Thymus (tissue), 14 donors: ENCODE measurements at places on chromosomes 6 and 20. TPM values are rescaled to one million over a fixed set of nuclear protein-coding genes. Genes with fewer than 3 reads are reported as not detected.

- H3K27me3 ChIP-seq: no peaks in the 10 kb centered on the region
- H3K4me1 ChIP-seq: no peaks in the 10 kb centered on the region
- no peaks in the 10 kb centered on the region for H3K36me3 ChIP-seq
Measured at GRCh38 chr20:53515749-53516148, 77.9 kb downstream of the ZNF217 start.

TAP2 gene
- 29.7 TPM for total RNA-seq

DNA sequence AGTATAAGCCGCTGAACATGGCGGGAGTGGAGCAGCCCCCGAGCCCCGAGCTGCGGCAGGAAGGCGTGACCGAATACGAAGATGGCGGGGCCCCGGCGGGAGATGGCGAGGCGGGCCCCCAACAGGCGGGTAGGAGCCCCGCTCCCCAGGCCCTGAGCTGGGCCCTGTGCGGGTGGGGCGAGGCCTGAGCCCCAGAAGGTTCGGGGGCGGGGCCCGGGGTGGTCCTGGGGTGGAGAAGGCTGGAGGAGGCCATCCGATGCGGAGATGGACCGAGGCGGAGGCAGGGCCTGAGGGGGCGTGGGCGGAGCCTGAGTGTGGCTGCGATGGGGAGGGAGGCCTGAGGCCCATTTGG is 7.1 kb downstream of the L3MBTL1 start:
- no peak overlapping the region for H3K27ac ChIP-seq
- H3K27me3 ChIP-seq: peaks cover 3% of the 10 kb centered on the region
- peaks cover 4% of the 10 kb centered on the region for H3K4me1 ChIP-seq
- H3K4me3 ChIP-seq: peak overlapping the region; percentile 49

GRCh38 chr6:25178336-25179035 is 100.7 kb upstream of the CARMIL1 start:
- H3K27me3 ChIP-seq: no peaks in the 10 kb centered on the region
- no peak overlapping the region for H3K4me3 ChIP-seq
- H3K36me3 ChIP-seq: no peaks in the 10 kb centered on the region
- peak overlapping the region; percentile 27 for H3K27ac ChIP-seq
- no peak for DNase-seq

DNA sequence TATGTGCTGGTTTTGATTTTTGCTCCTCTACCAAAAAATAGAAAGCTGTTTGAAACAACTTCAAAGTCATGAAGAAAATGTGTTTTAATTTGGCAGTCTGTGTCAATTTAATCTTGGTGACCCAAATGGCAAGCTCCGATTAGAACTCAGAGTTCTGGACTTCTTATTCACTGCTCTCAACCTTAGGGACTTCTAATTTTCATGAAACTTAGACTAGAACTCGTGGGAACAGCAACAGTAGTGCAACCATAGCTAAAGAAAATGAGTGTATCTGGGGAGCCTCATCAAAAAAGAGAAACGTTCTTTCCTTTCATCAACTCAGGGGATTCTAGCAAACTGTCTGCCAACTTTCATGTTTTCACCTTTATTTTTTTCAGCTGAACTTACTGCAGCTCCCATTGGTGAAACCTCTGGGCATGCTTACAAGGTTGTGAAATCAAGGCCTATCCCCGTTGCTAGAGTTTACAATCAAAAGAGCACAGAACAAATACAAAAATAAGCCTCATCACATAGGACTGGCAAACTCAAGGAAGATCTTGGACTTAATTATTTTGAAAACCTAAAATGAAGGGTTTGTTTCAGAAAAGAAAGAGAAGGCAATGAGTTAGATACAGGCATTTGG is 114.0 kb upstream of the HSF2 start:
- no peak overlapping the region for H3K4me3 ChIP-seq
- DNase-seq: no peak
- H3K36me3 ChIP-seq: no peaks in the 10 kb centered on the region
- H3K4me1 ChIP-seq: no peaks in the 10 kb centered on the region

DNA sequence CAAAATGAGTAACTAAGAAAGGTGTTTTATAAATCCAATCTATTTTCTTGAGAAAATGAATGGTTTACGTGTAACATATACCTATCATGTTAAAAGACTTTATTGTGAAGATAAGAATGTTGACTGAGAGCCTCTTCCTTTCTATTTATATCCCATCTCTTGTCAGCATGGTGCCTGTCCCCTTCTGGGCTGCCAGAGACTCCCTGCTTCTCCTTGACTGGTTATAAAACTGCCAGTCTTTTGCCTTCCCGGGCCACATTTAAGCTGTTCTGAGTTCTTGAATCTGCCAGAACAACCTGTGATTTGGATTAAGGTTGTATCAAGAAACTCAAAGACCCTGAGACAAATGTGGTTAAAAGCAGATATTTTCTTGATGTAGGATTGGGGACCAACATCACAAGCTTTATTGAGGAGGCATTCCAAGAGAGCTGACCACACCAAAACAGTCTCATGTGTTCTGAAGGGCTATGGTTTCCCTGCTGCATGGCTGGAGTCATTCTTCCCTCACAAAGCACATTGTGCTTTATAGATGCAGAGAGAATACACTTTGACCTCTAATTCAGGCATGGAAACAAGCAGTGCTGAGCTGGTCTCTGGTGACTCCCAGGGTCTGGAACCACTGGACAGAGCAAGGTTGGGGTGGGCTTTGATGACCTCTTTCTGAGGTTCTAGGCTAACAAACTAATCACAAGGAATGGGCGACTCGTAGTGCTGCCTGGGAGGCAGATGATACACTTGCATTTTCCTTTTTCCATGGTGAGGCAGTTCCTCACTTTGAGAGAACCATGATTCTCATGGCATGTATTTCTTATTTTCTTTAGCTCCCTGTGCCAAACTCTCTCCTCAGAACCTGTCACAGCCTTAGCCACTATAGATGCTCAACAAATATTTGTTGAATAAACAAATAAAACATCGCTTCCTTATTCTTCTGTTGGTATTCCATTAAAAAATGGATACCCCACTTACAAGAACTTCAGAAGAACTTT is 205.0 kb upstream of the PREP start:
- H3K27me3 ChIP-seq: no peaks in the 10 kb centered on the region
- DNase-seq: no peak
- no peaks in the 10 kb centered on the region for H3K36me3 ChIP-seq
- no peak overlapping the region for H3K27ac ChIP-seq

DNA sequence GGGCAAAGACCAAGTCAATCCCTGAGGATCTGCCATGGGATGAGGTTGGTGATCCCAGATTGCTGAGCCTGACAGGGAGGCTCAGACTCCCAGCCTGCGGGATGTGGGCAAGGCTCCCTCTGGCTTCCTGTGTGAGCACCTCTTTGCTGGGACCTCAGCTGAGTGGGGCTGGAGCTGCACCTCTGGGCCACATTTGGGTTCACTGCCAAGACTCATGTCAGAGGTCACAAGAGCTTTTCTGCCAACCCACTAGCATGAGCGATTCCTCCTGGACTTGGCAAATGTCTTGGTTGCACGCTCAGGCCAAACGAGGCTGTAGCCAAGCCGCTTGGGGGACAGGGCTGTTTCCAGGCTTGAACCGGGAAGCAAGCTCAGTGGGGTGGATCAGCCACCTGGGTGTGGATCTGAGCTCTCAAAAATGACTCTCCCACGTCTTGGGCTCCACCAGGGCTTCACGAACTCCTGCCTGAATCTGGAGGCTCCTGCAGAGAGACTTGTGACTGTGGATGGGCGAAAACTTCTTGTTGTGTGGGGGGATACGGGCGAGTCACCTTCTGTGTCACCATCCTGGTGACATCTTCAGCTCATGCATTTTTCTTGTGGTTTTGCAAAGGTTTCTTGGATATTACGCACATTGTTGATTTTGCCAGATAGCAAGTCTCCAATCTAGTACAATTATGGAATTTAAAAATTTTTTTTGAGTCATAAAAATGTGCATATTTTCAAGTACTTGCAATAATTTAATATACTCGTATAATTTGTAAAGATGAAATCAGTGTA is 359.5 kb downstream of the CDH4 start:
- no peak for DNase-seq
- H3K27me3 ChIP-seq: no peaks in the 10 kb centered on the region
- H3K4me3 ChIP-seq: no peak overlapping the region
- no peaks in the 10 kb centered on the region for H3K36me3 ChIP-seq

- peaks cover 3% of the 10 kb centered on the region for H3K36me3 ChIP-seq
- H3K4me1 ChIP-seq: peaks cover 45% of the 10 kb centered on the region
- H3K27me3 ChIP-seq: no peaks in the 10 kb centered on the region
- H3K27ac ChIP-seq: peak within 1 kb of the TSS; percentile 97
- H3K4me3 ChIP-seq: peak within 1 kb of the TSS; percentile 96
Measured at GRCh38 chr20:44651684-44652423, at the start of gene ADA. ADA (minus strand) TSS chr20:44651699; CDS start chr20:44651607, 92 bp downstream.

DNA sequence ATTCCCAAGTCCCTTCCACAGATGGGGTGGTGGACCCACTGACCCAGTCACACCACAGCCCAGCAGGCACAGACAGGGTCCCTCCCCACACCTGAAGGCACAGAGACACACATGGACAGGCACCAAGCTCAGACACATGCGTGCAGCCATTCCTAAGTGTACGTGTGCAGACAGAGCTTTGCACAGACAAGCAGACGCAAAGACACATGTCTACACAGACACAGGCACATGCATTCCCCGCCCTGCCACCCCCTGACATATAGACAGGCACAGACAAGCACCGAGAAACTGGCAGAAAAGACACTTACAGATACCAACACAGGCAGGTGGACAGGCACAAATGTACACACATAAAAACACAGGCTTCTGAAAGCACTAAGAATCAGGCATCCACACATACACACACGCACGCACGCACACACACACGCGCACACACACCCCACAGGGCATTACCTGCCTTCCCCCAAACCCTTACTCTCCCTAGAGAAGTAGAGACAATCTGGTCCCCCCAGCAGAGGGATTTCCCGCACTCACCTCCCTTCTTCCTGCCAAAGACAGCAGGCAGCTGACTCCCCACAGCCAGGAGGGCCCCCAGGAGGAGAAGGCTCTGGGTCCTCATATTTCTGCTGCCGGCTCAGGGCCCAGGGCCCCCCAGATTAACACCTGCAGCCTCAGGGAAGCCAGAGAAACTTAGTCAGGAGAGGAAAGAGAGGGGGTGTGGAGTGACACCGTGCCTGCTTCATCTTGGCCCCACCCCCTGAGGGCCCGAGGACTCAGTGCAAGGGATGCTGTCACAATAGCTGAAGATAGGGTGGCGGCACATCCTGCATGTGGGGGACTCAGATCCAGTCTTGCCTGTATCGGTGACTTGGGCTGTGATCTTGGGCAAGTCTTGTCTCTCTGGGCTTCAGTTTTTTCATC is at the start of gene WFDC5:
Gene WFDC5 (minus strand): TSS at position 710 of the 921 bp plus-strand sequence. CDS start 91 bp downstream, at position 619.
- H3K36me3 ChIP-seq: no peaks in the 10 kb centered on the region
- H3K4me3 ChIP-seq: no peak within 1 kb of the TSS
- no peak for DNase-seq
- peaks cover 18% of the 10 kb centered on the region for H3K27me3 ChIP-seq

DNA sequence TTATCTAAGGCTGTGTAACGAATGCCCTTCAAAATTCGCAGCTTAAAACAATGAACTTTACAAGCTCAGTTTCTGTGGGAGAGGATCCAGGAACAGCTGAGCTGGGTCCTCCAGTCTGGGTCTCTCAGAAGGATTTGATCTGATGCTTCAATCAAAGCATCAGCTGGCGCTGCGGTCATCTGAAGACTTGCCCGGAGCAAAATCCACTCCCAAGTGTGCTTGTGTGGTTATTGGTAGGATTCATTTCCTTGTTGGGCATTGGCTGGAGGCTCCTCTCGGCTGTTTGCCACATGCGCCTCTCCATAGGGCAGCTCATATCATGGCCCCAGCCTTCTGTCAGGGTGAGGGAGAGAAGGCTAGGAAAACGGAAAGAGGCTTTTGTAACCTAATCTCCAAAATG is 269.3 kb upstream of the CHD6 start:
- no peaks in the 10 kb centered on the region for H3K27me3 ChIP-seq
- H3K27ac ChIP-seq: no peak overlapping the region
- DNase-seq: no peak
- H3K4me1 ChIP-seq: no peaks in the 10 kb centered on the region

GRCh38 chr20:10837901-10838300 is 164.1 kb upstream of the JAG1 start:
- no peaks in the 10 kb centered on the region for H3K4me1 ChIP-seq
- H3K4me3 ChIP-seq: no peak overlapping the region
- no peaks in the 10 kb centered on the region for H3K27me3 ChIP-seq
- H3K36me3 ChIP-seq: no peaks in the 10 kb centered on the region
- H3K27ac ChIP-seq: no peak overlapping the region

GRCh38 chr6:33147807-33148666 is 44.2 kb downstream of the COL11A2 start:
- no peak overlapping the region for H3K4me3 ChIP-seq
- H3K27ac ChIP-seq: no peak overlapping the region
- no peaks in the 10 kb centered on the region for H3K36me3 ChIP-seq
- H3K4me1 ChIP-seq: no peaks in the 10 kb centered on the region
- DNase-seq: no peak

DNA sequence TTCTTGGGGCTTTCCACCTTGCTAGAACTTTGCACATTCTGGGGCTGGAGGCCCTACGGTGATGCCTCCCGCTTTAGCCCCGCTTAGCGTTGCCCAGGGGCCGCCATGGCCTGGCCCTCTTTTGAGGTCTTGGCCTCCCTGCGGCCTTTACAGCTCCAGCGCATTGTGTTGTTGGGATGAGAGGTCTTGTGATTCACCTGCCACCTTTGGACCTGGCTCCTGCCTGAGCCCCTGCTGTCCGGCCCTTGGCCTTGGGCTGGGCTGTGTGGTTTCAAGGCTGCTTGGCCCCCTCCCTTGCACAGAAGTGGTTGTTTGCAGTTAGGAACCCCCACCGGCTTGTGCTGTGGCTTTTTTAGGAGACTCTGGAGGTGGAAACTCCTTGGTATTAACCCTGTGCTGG is 61.0 kb upstream of the CDH4 start:
- no peaks in the 10 kb centered on the region for H3K27me3 ChIP-seq
- no peak overlapping the region for H3K27ac ChIP-seq
- no peak for DNase-seq
- H3K4me1 ChIP-seq: no peaks in the 10 kb centered on the region
- no peaks in the 10 kb centered on the region for H3K36me3 ChIP-seq

- H3K36me3 ChIP-seq: no peaks in the 10 kb centered on the region
- no peak overlapping the region for H3K27ac ChIP-seq
- DNase-seq: no peak
- H3K27me3 ChIP-seq: no peaks in the 10 kb centered on the region
Measured at GRCh38 chr6:48747040-48747439, 636.0 kb upstream of the PTCHD4 start.

HLA-DRB5 gene
- 266 TPM for total RNA-seq
